ENCODE measurements at places on chromosomes 3 and 15.
A peak's percentile ranks its signal among the peaks of the same experiment; 100 is the strongest.

DNA sequence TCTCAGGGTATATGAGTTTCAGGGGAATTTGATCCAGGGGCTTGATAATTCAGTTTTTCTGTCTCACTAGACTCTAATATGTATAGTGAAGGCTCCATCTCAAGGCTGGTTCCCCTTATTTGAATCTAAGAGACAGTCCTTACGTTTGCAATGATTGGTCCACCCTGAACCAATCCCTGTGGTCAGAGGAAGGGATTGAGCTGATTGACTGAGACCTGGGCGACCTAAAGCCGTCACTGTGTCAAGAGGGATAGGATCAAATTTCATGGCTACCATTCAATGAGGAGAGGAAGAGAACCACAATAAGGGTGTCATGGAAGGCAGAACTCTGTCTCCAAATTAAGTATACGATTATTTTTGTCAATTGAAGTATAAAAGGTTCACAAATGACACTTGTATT lies 16.3 kb downstream of the NUDT16 start:
- no peak for DNase-seq

- no peak for DNase-seq
These were observed 226.6 kb upstream of the ROBO1 start for GRCh38 chr3:79994397-79994796.

- DNase-seq, result peak; percentile 78
These were observed 12.4 kb downstream of the SNX33 start for GRCh38 chr15:75659928-75660645.

DNA sequence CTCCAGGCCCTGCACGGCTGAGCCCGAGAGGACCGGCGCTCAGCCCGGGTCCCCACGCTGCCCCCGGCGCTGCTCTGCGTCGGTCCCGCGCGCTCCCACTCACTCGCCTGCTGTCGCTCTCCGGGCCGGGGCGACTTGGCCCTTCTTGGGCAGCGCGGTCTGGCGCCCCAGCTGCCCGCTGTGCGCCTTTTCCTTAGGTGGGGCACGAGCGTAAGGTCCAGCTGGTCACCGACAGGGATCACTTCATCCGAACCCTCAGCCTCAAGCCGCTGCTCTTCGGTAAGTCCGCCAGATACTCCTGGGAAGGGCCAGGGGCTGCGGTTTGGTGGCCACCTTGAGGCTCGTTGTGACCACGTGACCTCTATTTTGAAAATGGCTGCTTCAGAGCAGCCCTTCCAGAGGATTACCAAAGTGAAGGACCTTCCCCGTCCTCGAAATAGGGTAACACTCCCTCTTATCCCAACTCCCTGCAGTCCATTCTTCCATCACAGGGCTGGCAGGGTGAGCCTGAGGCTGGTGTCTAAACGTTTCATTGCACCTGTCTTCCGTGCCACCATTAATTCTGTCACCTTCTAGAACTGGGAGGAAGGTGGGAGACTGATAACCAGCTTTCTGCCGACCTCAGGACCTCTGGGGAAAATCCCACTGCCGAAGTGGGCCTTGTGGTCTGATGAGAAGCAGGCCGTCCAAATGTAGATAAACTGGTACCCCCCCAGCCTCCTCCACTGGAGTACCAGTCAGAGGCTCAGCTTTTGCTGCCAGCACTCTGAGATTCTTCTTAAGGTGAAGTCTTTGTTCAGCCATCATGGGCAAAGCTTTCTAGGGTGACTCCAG lies 812 bp downstream of the P4HTM start:
- DNase-seq, result peak; percentile 41

- no peak for DNase-seq
These were observed 54.1 kb upstream of the ANP32A start for GRCh38 chr15:68874788-68875187.

DNA sequence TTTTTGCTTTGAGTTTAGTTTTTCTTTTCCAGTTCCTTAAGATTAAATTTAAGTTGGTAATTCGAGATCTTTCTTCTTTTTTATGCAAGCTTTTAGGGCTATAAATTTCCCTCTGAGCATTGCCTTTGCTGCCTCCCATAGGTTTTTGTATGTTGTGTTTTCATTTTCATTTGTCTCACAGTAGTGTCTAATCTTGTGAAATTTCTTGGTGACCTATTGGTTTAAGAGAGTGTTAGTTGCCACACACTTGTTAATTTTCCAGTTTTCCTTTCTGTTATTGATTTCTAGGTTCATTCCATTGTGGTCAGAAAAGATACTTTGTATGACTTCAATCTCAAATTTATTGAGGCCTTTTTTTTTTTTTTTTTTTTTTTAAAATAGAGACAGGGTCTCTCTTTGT lies 18.3 kb upstream of the IL20RB start:
- no peak for DNase-seq

- peak; percentile 68 for DNase-seq
These were observed 24.8 kb downstream of the LINGO1 start for GRCh38 chr15:77607894-77608261.

DNA sequence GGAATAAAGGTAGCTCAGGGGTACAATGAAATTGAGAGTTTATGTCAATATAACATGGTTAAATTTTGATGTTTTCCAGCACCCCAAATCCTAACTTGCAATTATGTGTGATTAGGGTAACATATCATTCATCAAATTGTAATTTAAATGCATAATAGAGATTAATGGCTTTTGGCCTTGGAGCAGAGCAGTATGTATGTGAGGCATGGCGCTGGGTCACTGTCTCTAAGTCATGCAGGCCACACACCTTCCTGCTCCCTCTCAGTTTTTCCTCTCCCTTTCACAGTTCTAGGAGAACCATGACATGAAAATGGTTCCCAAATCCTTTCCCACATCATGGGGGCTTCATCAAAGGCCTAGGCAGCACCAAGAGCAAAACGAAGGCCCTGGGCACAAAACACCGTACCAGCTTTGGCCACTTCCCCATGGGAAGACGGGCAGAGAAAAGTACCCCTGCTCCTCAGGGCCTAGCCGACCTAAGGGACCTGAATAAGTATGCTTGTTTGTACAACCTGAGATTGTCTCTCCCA lies 3.9 kb upstream of the SRP14 start:
- no peak for DNase-seq

DNA sequence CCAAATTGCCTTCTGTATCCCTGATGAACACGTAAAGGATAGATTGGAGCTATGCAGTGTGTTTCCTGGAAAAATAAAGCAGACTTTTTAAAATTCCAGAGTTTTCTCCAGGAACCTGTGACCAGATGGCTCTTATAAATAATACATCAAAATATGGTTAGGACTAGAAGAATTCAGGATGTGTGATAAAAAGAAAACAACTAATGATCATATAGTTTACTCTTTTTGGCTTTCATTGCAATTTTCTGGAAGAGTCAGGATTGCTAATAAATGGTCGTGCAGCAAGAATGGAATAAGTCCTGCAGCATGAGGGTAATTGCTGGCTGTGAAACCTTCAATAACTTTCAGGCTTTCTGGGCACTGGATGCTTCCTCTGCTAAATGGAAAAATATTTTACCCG lies 30.2 kb upstream of the DENND4A start:
- DNase-seq, result no peak

- DNase-seq, result no peak
These were observed 101.5 kb upstream of the UBE2E1 start for GRCh38 chr3:23704298-23704697.

DNA sequence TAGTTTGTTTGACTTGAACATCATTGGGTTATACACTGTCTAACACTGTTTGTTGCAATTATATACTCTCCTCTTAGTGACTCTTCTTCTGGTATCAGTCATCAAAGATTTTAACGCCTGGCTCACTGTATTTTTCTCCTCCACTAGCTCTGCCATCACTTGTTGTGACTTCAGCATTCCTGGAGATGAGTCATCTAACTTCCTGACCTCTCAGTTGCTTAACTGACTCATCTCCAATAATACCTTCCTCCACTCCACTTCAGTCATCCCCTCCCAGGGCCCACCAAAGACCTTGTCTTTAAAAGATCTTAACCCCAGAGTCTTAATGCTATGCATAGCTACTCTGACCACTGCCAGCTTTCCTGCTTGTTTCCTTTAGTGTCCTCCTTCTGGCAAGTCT lies 28.6 kb upstream of the CLSTN2 start:
- DNase-seq, result no peak

DNA sequence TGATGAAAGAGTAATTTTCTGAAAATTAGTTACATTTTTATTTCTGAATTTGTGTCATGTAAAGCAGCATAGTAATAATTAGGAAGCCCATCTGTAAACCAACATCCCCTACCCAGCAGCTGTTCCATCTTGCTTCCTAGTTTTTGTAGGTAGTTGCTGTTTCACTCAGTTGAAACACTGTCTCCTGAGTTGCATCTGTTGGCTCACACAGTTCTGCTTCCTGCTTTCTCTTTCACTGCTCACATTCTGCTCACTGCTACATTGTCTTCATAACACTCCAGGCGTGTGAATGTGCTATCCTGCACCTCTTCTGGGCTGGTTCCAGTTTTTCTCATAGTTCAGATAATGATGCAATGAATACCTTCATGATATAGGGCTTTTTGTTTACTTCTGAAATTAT lies 123.4 kb downstream of the EPHB1 start:
- DNase-seq, result no peak

DNA sequence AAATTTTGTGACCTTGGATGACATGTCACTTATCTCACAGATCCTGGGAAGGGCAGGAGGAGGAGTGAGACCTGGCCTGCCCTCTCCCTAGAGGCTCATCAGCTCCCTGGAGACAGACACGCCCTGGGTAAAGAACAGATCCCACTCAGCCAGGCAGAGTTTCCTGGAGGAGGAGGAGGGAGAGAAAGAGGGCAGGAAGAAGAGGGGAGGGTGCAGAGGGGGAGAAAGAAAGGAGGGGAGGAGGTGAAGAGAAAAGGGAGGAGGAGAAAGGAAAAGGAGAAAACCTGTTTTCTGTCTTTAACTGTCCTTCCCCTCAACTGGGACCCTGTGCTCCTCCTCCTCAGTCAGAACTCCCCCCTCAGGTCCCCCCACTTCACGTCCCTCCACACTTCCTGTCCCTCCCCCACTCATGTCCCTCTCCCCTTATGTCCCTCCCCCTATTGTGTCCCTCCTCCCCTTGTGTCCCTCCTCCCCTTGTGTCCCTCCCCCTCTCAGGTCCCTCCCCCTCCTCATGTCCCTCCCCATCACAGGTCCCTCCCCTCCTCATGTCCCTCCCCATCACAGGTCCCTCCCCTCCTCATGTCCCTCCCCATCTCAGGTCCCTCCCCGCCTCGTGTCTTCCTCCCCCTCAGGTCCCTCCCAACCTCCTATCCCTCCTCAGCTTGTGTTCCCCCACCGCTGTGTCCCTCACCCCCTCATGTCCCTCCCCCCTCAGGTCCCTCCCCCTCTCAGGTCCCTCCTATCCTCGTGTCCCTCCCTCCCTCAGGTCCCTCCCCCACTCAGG lies 52.3 kb upstream of the CGNL1 start:
- peak; percentile 74 for DNase-seq

DNA sequence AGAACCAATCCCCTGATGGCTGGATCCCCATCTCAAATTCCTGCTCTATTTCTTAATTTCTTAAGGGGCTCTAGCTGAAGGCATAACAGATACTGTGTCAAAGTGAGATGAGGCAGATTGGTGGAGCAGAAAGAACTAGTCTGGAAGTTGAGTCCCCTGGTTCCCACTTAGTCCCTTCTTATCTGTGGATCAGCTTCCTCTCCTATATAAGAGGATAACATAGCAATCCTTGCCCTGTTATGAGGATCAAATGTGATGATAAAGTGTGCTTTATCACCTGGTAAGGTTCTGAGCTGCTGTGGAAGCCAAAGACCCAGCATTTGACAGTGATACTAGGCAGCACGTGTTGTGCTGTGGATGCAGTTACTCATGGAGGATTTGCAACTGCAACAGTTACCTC lies 8.1 kb upstream of the SIN3A start:
- no peak for DNase-seq

DNA sequence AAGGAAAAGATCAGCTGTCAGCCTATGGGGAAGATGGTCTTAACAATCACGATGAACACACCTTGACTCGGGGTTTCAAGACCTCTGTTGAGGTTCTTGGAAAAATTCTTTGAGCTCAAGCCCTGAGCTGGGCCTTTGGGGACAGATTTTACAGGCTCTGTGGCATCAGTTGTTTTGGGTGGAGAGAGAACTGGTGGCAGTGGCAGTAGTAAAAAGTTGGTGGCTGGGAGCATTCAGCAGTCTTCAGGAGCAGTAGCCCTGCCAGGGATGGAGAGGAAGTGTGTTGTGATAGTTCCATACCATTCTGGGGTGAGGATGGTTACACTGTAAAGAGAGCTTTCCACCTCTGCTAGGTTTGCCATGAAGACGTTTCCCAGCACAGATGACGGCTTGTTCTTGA lies 4.9 kb upstream of the KY start:
- DNase-seq, result no peak

- no peak for DNase-seq
These were observed 121.6 kb downstream of the TFDP2 start for GRCh38 chr3:142027735-142028134.

GRCh38 chr15:64485796-64486195 lies 25.4 kb downstream of the ZNF609 start:
- no peak for DNase-seq

DNA sequence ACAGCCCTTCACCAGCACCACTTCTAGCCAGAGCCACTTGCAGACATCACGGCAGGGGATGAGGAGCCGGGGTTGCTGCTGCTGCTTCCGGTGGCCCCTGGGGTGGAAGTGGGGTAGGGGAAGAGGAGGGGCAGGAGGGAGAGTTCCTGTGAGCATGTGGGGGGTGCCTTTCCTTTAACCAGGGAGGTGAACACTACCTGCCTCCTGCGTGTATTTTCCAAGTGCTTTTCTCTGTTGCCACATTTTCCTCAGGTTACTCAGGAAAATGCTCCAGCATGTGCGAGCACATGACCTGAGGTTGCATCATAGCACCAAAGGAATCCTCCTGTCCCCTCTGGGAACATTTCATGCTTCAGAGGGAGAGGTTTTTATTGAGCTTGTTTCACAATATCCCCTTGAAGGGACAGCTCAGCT lies 12.2 kb upstream of the SACM1L start:
- DNase-seq, result no peak

DNA sequence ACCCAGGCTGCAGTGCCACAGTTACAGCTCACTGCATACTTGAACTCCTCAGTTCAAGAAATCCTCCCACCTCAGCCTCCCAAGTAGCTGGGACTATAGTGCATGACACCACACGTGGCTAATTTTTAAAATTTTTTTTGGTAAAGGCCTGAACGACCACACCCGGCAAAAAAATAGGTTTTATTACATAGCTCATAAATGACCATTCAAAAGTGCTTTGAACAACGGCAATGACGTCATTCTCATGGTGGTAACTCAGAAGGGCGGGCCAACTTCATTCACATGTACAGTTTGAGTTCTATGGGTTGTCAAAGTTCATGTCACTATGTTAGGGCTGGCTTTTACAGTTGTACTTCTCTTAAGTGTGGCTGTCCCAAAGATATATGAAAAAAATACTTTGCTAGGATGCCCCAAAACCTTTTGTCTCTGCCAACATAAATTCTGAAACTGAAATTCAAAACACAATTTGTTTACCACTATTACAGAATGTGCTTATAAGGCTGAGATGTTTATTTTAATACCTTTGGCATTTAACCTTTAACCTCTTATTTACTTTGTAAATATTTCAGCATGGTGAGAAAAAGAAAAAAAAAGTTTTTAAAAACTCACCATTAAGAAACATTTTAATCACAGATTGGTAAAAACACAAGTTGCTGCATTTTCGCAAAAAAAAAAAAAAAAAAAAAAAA lies 6.2 kb downstream of the MYO1E start:
- no peak for DNase-seq

- DNase-seq, result no peak
These were observed 103.6 kb upstream of the ABHD17C start for GRCh38 chr15:80591471-80591870.

- no peak for DNase-seq
These were observed 190.4 kb downstream of the DIPK2A start for GRCh38 chr3:144162042-144162441.

All from BE2C (cell line).